ENCODE measurements at places on chromosomes 7 and 10.

GRCh38 chr7:13151978-13152377 is 464.5 kb downstream of the ARL4A start:
- DNase-seq = no peak

DNA sequence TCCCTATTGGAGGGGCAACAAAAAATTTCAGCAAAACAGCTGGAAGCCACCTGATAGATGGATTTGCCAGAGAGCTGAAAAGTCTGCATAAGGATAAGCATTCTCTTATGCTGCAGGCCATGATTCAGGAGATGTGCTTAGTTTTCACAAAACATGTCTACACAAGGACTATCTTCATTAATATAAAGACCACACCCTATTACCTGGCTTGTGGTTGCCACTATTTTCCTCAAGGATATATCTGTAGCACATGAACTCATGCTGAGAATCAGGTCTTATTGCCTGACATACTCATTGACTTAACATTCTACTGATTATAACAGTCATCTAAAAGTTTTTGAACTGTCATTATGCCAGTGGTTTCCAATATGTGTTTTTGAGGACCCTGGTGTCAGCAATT is 7.1 kb upstream of the COL17A1 start:
- DNase-seq = no peak

DNA sequence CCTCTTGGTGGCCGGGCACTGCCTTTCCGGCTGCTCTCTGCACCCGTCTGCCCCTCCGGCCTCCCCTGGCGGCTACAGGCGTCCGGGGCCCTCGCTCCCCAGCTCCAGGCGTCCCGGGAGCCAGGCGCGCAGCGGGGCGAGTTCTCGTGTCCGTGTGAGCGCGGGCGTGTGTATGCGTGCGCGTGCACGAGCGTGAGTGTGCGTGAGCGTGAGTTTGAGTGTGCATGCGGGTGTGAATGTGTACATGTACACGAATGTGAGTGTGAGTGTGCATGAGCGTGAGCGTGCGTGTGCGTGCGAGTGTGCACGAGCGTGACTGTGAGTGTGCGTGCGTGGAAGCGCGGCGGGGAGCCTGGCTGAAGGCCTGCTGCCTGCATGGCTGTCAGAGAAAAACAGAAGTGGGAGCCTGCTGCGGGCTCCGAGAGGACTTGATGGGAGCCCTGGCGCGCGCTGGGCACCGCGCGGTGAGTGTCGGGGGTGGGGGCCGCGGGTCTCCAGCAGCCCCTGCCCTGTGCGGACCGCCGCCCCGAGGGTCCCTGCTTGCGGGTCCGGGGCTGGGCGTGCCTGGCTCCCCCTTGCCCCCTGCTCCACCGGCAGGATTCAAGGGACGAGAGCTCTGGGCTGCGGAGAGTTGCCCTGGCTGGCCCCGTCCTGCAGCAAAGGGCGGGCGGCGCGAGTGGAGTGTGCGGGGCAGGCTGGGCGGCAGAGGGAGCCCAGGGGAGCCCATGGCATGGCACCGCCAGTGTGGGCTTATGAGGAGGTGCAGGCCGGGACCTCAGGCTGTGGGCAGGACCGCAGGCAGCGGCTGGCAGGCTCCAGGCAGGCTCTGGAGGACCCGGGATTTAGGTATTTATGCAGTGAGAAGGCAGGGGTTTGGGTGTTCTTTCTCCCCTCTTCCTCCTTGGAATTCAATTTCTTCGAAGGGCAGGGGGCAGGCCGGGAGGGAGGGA is 75.8 kb upstream of the EN2 start:
- no peak for DNase-seq

GRCh38 chr10:13851906-13852305 is 265.1 kb downstream of the PRPF18 start:
- no peak for DNase-seq

DNA sequence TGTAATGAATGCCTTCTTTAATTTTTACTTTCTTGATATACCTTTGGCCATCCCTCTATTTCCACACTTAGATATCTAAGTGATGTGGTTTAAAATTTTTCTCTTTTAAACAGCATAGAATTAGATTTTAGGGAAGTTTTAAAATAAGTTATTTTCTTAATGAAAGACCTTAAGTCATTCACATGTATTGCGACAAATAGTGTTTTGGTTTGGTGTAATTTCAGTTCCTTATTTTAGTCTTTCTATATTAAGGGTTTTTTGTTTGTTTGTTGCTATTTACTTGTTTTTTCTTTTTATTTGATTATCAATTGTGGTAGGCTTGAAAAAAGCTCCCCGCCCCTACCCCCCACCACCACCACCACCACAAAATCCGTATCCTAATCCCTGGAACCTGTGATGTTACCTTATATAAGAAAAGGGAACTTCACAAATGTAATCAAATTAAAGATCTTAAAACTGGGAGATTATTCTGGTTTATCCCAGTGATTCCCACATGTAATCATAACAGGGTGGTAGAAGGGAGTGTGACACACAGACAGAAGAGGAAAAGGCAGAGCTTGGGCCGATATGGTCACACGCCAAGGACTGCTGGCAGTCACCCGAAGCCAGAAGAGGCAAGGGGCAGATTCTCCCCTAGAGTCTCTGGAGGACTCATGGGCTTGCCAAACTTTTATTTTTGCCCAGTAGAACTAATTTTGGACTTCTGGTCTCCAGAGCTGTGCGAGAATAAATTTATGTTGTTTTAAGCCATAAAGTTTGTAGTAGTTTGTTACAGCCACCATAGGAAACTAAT is 149.7 kb downstream of the NPSR1 start:
- no peak for DNase-seq

- DNase-seq = no peak
Observed at GRCh38 chr7:28155019-28155660, 25.5 kb downstream of the JAZF1 start.

DNA sequence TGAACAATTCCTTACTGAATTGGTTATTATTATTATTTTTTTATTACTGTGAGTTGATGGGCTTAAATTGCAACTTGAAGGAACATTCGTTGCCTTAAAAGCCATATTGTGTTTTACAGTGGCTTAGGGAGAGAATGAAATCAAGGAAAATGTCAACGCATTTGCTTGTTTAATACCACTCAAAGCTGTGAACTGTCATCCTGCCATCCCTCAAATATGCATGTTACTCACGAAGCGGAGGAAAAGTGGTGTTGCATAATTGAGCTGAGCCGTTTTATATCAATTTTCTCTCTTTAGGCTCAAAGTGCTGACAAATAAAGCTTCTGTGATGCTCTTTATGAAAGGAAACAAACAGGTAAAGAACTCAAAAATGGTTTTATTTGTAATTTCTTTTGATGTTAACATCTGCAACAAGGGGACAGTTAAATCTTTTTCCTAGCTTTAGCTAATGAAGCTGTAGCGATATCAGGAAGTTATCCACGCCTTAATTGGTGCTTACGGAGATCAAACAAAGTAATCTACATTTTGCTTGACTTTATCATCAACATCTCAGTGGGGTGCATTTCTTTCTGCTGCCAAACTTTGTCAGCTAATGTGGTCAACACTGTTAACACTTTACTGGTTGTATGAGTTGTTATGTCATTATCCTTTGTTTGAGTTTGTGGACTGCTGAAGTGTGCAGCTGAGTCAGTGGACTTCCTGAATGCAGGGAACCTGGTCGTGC is 33.1 kb downstream of the GLRX3 start:
- DNase-seq = no peak

- no peak for DNase-seq
Observed at GRCh38 chr10:73865107-73865458, 9.3 kb downstream of the CAMK2G start.

DNA sequence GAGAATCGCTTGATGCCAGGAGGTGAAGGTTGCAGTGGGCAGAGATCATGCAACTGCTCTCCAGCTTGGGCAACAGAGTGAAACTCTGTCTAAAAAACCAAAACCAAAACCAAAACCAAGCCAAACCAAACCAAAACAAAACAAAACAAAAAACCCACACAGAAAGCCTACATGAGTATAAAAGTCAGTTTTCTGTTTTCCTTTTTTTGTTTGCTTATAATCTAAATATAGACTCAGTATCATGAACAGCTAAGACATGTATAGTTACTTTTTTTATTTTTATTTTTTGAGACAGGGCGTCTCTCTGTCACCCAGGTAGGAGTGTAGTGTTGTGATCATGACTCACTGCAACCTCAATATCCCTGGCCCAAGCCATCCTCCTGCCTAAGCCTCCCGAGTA is 16.8 kb upstream of the MTPN start:
- DNase-seq = no peak

Measured in activated CD4-positive, alpha-beta T cell treated with anti-CD3 and anti-CD28 coated beads, Interleukin-2, amount 50 U/mL, for 4 hours (primary cell).